ENCODE measurements at places on chromosomes 3 and 15.

DNA sequence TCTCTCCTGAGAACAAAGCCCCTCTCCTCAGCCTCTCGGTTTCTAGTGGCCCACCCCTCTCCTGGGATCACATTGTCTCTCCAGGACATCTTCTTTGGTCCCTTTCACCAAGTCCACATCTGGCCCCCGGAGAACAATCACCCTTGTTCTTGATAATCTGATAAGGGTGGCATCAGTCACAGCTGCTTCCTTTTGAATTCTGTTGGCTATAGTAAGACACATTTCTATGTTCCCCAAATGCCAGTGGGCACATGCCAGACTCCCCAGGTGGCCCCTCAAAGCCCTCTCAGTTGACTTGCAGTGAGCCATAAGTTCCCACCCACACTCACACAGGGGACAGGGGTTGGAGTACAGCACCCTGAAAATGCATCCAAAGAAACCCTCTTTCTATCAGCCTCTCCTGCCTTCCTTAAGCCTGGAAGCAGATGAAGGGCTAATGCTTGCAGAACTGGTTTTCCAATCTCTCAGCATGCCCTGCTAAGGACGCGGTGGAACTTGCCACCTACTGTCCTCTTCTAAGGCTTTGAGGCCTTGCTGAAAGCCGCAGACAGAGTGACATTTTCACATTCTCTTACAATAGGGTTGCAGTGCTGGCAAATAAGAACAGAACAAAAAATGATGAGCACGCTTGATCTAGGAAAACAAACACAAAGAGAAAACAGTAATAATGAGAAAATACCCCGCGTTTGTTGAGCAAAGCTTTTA, 101.3 kb upstream of the SLCO3A1 start:
- no peak for DNase-seq

- no peak for DNase-seq
Observed at GRCh38 chr3:31423482-31423881, 109.2 kb upstream of the STT3B start.

GRCh38 chr15:28934645-28935044, 48.9 kb downstream of the APBA2 start:
- no peak for DNase-seq

DNA sequence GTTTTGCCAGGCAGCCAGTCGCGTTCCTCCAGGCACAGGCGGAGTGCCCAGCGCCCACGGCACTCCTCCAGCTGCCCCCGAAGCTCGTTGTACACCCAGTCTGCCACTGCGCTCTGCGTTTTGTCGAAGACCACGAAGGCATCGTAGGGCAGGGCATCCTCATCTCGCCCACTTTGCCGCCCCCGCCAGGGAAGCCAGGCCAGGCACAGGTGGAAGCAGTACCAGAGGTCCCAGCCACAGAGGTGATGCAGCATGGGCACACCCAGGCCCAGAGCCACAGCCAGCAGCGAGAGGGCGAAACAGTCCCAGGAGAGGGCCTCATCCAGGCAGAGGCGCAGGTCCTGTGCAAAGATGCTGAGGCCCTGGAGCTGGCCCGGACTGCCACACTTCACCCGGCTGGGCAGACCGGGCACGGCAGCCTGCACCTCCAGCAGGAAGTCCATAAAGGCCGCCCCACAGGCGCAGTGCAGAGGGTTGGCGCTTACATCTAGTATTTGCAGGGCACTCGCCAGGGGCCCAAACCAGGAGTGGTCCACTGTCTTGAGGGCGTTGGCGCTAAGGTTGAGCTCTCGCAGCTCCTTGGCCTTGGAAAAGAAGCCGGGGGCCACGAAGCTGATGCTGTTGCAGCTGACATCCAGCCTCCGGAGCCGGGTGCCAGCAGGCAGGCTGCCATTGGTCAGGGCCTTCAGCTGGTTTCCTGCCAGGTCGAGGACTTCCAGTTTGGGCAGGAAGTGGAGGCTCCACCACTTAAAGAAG, 3.7 kb downstream of the TLR9 start:
- no peak for DNase-seq

DNA sequence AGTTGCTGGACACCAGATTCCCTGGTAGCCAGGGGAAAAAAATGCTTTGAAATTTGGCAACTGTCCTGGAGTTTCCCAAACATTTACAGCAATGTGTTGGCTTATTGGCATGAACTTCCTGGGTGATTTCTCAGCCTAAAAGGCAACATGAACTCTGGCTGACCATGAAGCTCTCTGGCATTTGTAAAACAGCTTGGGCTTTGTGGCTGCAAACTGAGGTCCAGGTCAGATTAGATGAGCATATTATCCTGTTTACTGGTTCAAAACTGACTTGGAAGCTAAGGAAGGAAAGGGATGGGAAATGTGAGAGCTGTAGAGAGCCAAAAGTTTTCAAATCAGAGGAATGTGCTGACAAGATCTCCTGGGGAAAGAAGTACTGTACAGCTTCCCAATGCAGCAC, 139.0 kb downstream of the P3H2 start:
- no peak for DNase-seq

DNA sequence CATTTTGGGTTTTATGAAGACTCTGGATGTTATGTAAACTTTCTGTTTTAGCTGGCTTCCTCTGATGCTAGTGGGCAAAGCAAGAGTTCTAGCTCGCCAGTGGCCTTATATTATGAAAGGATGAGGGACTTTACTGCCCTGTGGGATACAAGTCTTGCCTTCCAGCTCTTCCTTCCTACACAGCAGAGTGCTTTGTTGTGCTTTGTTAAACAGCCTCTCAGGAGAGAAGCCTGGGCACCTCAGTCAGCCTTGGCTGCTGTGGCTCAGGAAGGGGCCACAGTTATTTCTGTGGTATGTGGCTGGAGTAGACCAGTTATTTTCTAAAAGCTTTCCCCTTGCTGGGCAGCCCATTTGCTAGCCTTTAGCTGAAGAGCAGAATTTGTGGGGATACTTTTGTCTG, 69.5 kb upstream of the SUCLG2 start:
- DNase-seq = no peak

- no peak for DNase-seq
Observed at GRCh38 chr3:182490596-182491491, 302.5 kb upstream of the ATP11B start.

- DNase-seq = no peak
Observed at GRCh38 chr15:66747886-66748707, 46.1 kb downstream of the SMAD6 start.

DNA sequence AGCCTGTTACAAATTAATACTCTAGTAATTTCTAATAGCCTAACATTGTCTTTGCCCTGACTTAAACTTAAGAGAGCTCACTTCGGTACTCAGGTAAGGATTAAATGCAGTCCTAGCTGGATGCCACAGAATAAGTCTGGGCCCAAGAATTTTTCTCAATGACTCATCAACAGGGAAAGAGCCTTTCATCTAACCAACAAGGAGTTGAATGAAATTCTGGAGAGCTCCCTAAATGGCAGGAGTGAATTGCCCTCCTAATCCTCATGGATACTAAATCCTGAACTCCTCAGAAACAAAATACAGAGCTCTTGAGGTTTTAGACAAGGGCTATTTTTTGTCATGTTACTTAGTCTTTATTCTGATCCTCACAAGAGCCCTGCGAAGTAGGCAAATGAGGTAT, 159.5 kb downstream of the PLCH1 start:
- DNase-seq = no peak

DNA sequence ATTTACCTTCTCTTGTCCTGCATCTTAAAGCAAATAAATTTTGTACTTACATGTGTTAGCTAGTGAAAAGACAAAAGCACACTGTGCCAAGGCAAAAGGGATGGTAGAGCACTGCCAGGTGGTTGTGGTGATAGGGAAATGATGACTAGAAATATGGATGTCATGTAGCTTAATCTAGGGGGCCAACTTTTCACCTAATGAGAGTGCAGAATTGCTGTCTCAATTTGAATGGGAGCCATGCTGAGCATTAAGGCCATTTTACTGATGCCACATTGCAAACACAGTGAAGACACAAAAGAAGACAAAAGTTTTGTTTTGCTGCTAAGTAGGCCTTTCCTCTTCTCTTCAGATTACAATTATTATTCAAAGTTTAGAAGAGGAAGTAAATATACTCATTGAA, 274.7 kb downstream of the PDCD6IP start:
- DNase-seq = no peak

- no peak for DNase-seq
Observed at GRCh38 chr3:189262746-189263145, 91.0 kb downstream of the TPRG1 start.

GRCh38 chr15:80923668-80924067, 66.0 kb downstream of the MESD start:
- DNase-seq = no peak

DNA sequence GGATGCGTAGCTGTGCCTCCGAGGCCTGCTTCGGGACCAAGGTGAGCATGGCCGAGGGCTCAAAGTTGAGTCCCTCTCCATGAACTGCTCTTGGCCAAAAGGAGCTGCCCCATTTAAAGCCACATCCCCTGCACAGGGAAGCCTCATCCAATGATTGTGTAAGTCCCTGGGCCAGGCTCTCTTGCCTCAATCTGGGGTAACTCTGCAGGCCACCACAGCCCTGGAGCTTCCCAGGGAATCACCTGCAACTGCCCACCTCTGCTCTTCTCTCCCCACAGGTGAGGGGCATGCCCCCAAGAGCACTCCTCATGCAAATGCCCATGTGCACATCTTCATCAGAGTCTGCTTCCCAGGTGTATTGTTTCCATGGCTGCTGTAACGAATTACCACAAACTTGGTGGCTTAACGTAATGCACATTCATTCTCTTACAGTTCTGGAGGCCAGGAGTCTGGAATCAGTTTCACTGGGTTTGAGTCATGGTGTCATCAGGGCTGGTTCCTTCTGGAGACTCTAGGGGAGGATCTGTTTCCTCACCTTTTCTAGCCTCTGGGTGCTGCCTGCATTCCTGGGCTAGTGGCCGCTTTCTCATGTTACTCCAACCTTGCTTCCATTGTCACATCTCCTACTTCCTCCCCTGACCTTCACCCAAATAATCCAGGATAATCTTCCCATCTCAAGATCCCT, 25.0 kb upstream of the LOXL1 start:
- DNase-seq = no peak

DNA sequence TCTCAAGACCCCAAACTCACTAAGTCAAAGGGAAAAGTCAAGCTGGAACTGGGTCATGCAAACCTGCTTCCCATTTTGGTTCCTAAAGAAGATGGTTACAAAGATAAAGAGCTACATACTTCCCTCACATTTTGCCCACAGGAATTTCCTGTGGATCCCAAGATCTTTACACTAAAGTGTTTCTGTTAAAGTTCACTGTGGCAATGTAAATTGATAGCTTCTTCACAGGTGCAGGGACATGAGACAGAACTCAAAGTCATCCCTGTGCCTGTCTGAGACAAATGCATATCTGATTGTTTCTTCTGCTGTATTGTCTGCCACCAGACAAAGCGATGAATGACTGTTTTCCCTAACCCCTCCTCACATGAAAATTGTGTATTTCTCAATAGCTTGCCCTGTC, 567.8 kb downstream of the ZIC1 start:
- DNase-seq = no peak

DNA sequence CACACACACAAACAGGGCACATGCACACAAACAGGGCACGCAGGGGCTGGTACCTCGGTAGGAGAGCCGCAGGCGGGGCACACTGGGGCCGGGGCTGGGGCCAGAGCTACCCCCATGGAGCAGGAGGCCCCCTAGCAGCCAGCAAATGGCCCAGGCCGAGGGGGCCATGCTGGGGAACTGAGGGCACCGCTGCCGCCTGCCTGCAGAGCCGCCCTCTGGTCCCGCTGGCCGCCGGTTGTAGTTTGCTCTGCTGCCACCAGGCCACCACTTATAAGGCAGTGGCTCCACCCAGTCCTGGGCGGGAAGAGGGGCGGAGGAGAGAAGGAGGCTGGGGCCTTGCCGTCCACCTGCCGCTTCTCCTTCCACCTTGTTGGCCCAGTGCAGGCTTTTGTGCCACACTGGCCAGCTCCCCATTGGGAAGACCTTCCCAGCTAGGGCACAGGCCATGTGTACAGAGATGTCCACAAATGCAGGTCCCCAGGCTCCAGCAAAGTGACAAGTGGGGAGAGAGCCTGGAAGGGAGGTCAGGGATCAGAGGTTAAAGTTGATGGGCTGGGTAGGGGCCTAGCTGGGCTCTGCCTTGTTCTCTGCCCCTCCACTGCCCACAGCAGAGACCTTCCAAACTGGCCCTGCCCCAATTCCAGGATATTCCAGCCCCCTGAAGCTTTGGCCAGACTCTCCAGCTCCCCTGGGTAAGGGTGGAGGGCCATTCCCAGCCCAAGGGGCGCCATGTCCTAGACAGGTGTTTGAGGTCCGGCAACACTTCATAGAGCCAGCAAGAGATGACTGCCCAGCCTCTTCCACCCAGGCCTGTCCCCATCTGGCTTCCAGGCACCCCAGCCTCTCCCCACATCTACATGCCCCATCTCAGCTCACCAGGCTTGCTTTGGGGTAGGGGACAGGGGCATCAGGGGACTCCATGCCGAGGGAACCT, at the start of gene SEMA3G:
Gene SEMA3G, minus strand, starts transcription at position 244 of the 934 bp plus-strand sequence. Its CDS starts 76 bp downstream, at position 168.
- DNase-seq = peak; percentile 83
